Lung (tissue), 17 donors: ENCODE measurements at places on chromosomes 1 and 21. TPM values are rescaled to one million over a fixed set of nuclear protein-coding genes. Genes with fewer than 3 reads are reported as not detected.

GRCh38 chr1:227813962-227814361 is 1.5 kb upstream of the PRSS38 start:
- H3K36me3 ChIP-seq, result no peaks in the 10 kb centered on the region
- DNase-seq, result no peak
- no peaks in the 10 kb centered on the region for H3K4me1 ChIP-seq
- no peaks in the 10 kb centered on the region for H3K27me3 ChIP-seq
- no peak overlapping the region for H3K27ac ChIP-seq

DNA sequence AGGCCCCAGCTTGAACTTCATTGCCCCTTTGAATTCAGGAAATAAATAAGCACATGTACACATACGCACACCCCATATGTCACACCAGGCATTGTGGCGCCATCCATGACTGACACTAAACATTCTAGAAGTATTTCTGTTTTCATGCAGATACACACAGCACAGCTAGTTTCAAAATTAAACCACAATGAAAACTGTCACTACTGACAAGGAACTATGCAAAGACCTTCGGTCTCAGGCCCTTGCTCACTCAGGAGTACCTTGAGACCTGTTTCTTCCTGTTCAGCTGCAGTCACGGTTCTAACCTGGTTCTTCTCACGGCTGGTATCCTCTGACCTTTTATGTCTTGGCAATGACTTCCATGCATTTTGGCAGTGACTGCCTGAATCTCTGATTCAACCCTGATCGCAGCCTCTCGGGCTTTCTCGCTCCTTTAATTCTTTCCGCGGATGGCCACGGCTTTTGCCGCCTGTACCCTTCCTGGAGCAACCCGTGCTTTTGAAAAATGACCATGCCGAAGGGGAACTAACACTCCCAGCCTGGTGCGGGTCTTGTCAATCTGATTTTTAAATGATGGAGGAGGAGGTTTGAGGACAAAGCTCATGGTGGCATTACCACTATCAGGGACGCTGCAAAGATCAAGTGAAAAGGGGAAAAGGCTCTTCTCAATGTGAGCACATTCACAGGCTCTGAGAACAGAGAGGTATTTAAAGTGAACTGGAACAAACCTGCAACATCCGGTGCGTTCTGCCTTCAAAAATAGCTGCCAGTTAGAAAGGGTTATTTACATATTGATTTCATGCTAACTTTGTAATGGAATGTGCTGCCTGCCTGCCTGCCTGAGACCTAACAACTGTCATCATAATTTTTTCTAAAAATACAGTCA is 384.6 kb downstream of the RRAGC start:
- DNase-seq, result peak; percentile 39
- H3K4me3 ChIP-seq, result no peak overlapping the region
- no peaks in the 10 kb centered on the region for H3K27me3 ChIP-seq
- peaks cover 17% of the 10 kb centered on the region for H3K4me1 ChIP-seq
- peak overlapping the region; percentile 48 for H3K27ac ChIP-seq

DNA sequence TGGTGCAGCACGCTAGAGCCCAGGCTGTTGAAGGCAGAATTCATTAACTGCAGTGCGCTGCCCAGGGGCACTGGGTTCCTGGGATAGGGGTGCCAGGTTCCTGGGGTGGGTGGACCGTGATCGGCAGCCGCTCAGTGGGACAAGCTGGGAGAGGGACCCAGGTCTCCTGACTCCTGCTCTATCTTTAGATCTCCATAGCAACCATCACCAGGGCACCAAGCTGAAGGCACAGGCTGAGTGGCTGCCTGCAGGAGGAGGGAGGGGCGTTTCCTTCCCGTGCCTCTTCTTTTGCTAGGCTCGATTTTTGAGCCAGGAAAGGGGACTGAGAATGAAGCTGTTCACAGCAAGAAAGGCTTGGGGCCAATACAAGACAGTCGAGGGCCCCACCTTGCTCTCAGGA is 20.9 kb upstream of the CDCP2 start:
- DNase-seq, result no peak
- H3K27ac ChIP-seq, result peak overlapping the region; percentile 4
- no peaks in the 10 kb centered on the region for H3K4me1 ChIP-seq
- no peaks in the 10 kb centered on the region for H3K27me3 ChIP-seq
- peaks cover 10% of the 10 kb centered on the region for H3K36me3 ChIP-seq

DNA sequence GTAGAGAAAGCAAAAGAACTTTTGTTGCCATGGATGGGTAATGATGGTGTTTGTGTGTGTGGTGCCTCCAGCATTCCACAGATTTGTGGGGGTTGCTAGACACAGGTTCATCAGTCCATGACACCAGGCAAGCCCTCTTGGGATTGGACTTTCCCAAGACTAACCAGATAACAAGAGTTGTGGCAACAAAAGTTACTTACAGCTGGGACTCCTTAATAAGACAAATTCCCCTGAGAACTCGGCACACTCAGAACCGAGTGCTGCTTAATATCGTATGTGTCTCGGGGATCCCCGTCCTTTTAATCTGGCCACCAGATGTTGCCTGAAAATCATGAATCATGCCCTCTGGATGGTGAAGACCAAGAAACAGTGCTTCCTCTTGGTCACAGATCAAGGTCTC is 193.3 kb downstream of the AJAP1 start:
- no peaks in the 10 kb centered on the region for H3K27me3 ChIP-seq
- no peak for DNase-seq
- no peak overlapping the region for H3K27ac ChIP-seq
- H3K4me1 ChIP-seq, result no peaks in the 10 kb centered on the region
- H3K4me3 ChIP-seq, result no peak overlapping the region

DNA sequence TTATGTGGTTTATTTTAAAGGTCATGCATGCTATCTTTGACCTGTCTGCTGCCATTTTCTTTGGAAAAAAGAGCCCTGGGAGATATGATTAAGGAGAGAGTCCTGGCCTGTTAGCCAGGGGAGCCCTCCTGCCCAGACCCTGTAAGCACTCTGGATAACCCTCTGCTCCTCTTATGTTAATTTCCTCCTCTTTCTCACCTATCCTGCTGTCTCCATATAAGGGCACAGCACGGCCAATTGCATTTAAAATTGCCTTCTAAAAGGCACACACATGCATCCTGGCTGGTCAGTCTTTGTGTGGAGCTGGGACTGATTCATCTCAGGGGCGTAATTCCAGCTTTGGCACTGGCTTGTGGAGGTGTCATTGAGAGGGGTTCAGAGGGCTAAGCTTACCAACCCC is 158.9 kb downstream of the ST6GALNAC5 start:
- H3K27me3 ChIP-seq, result no peaks in the 10 kb centered on the region
- H3K4me3 ChIP-seq, result no peak overlapping the region
- no peak for DNase-seq
- no peaks in the 10 kb centered on the region for H3K4me1 ChIP-seq

DNA sequence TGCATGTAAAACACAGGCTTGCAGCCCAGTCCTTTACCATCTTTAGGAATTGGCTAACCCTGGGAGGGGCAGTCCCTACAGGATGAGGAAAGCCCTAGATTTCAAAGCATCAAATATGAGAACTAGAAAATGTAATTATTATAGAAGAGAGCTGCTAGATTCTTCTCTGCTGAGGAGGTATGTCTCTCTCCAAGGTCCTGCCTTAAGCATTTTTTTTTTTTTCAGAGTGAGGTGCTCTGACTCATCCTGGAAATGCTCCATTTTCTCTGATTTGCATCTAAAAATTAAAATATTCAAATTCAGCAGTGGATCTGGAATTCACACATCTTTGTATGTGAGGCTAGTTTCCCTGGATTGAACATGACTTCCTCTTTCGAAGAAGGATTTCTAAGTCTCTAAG is 149.8 kb downstream of the ZNF648 start:
- H3K4me1 ChIP-seq, result no peaks in the 10 kb centered on the region
- no peaks in the 10 kb centered on the region for H3K36me3 ChIP-seq
- no peak overlapping the region for H3K4me3 ChIP-seq
- DNase-seq, result no peak

- H3K4me3 ChIP-seq, result no peak overlapping the region
- no peaks in the 10 kb centered on the region for H3K36me3 ChIP-seq
- H3K4me1 ChIP-seq, result peaks cover 6% of the 10 kb centered on the region
- peak; percentile 18 for DNase-seq
- no peak overlapping the region for H3K27ac ChIP-seq
Measured at GRCh38 chr1:60922304-60922703, 160.1 kb upstream of the NFIA start.

GRCh38 chr1:53449021-53449420 is 10.2 kb upstream of the DMRTB1 start:
- no peak overlapping the region for H3K4me3 ChIP-seq
- H3K27ac ChIP-seq, result no peak overlapping the region
- peaks cover 14% of the 10 kb centered on the region for H3K27me3 ChIP-seq

- H3K4me1 ChIP-seq, result no peaks in the 10 kb centered on the region
- H3K4me3 ChIP-seq, result no peak overlapping the region
- no peak overlapping the region for H3K27ac ChIP-seq
- H3K27me3 ChIP-seq, result no peaks in the 10 kb centered on the region
- no peak for DNase-seq
Measured at GRCh38 chr1:199029855-199030254, 391.0 kb downstream of the PTPRC start.

DNA sequence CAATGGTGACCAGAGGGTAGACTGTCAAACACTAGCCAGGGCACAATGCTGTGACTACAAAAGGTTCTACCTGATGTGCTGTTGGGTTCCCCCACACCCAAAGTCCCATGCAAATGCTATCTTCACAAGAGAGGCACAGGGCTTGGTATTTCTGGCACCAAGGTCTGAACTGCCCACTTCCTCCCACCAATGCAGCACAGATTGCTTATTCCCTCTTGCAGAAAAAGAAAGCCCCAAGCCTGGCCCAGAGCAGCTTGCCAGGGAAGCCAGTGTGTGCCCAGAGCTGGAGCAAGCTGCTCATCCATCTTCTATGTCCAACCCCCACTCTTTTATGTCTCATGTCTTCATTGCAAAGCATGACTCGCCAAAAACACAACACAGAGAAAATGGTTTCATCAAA is 149.4 kb upstream of the CAMK1G start:
- no peak overlapping the region for H3K27ac ChIP-seq
- H3K27me3 ChIP-seq, result no peaks in the 10 kb centered on the region
- H3K4me3 ChIP-seq, result no peak overlapping the region
- no peak for DNase-seq

DNA sequence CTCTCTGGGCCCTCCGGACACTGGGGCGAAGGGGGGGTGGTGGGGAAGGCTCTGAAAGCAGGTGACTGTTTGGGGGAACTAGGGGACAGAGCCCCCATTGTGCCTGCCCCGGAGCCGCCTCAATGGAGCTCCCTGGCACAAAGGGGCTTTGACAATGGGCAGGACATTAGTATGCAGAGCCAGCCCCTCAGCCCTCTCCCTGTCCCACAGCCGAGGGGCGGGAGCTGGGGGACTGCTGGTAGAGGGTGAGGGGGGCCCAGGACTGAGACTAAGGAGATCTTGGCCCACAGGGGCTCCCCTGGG is 7.8 kb downstream of the KCNJ10 start:
- DNase-seq, result no peak
- H3K27me3 ChIP-seq, result peaks cover 4% of the 10 kb centered on the region
- H3K4me3 ChIP-seq, result no peak overlapping the region
- no peaks in the 10 kb centered on the region for H3K36me3 ChIP-seq
- H3K4me1 ChIP-seq, result no peaks in the 10 kb centered on the region

GRCh38 chr21:28240586-28240985 is 752.1 kb downstream of the LTN1 start:
- no peaks in the 10 kb centered on the region for H3K4me1 ChIP-seq
- no peak for DNase-seq
- no peak overlapping the region for H3K4me3 ChIP-seq
- H3K36me3 ChIP-seq, result no peaks in the 10 kb centered on the region

Gene MFSD2A
- total RNA-seq, result 57.2 TPM

Gene VWA1
- 94.3 TPM for total RNA-seq

Gene CFAP141
- 3.2 TPM for total RNA-seq

Gene IGSF3
- total RNA-seq, result 48.5 TPM

Gene HENMT1
- total RNA-seq, result 3.6 TPM

Gene PGLYRP4
- 3.1 TPM for total RNA-seq
